NCI-H1048 (cell line): ENCODE measurements at places on chromosomes 11 and 22.

DNA sequence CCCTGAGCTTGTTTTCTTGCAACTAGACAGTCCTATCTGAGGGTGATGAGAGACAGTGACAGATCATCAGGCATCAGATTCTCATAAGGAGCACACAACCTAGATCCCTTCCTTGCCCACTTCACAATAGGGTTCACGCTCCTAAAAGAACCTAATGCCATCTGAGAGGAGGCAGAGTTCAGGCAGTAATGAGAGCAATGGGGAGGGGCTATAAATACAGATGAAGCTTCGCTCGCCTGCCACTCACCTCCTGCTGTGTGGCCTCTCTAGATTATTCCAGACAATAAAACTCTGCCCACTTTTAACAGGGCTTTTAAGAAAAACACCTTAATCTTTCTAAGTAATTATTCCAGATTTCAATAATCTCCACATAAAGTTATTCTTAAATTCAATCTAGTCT lies 43.9 kb upstream of the PAK1 start:
- DNase-seq = no peak

- no peak for DNase-seq
Measured at GRCh38 chr11:130467116-130467900, 18.9 kb downstream of the ADAMTS15 start.

DNA sequence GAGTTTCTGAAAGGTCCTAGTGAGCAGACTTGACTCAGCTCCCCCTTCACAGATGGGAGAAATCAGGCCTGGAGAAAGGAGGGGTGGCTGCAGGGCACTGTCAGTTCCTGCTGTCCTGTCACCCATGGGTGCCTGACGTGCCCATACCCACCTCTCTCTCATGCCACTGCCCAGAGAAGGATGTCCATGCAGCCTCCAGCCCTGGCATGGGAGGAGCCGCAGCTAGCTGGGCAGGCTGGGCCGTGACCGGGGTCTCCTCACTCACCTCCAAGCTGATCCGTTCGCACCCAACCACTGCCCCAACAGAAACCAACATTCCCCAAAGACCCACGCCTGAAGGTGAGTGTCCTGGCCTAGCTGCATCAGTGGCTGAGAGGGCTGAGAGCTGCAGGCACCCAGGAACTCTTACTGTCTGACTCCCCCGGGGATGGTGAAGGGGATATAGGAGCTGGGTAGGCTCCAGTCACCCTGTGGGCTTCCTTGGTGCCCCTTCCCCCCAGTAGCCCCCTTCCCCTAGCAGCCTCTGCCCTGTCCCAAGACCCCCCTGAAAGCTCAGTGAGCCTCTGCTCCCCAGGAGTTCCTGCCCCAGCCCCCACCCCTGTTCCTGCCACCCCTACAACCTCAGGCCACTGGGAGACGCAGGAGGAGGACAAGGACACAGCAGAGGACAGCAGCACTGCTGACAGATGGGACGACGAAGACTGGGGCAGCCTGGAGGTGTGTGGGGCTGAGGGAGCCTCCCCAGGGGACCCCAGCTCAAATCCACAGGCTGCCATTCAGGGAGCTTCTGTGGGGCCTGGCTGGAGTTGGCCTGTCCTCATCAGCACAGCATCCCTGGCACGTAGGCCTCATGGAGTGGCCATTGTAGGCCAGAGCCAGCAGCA lies 11.8 kb downstream of the SCYL1 start:
- DNase-seq = no peak

GRCh38 chr11:19597206-19597605 lies 115.4 kb upstream of the NAV2 start:
- no peak for DNase-seq

GRCh38 chr22:24424901-24425775 lies 2.3 kb upstream of the ADORA2A start:
- no peak for DNase-seq

GRCh38 chr11:134350381-134350780 lies 18.6 kb downstream of the GLB1L2 start:
- no peak for DNase-seq

DNA sequence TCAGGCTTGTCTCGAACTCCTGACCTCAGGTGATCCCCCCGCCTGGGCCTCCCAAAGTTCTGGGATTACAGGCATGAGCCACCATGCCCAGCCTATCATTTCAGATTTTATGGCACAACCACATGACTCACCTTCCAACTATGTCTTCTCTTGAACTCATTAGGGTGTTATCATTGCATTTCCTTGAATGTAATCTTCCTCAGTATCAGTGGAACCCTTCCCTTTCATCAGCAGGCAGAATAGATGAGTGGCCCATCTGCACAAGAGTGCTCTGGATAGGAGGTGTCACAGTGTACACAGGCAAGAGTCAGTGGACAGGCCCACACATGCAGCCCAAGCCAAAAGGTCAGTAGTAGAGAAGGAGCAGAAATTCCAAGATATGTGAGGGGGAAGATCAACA lies 29.1 kb upstream of the AQP11 start:
- no peak for DNase-seq

- DNase-seq = no peak
Measured at GRCh38 chr22:27347951-27348350, 453.6 kb downstream of the MN1 start.

- no peak for DNase-seq
Measured at GRCh38 chr22:34475886-34476285, 555.6 kb upstream of the LARGE1 start.
